Activated CD8-positive, alpha-beta memory T cell treated with anti-CD3 and anti-CD28 coated beads, Interleukin-2, amount 10 ng/mL, durations not matched to agents 7 days and 5 days (primary cell): ENCODE measurements at places on chromosomes 7 and 10.
A peak's percentile ranks its signal among the peaks of the same experiment; 100 is the strongest.

- DNase-seq: no peak
Observed at GRCh38 chr10:33498391-33498891, 164.0 kb upstream of the NRP1 start.

DNA sequence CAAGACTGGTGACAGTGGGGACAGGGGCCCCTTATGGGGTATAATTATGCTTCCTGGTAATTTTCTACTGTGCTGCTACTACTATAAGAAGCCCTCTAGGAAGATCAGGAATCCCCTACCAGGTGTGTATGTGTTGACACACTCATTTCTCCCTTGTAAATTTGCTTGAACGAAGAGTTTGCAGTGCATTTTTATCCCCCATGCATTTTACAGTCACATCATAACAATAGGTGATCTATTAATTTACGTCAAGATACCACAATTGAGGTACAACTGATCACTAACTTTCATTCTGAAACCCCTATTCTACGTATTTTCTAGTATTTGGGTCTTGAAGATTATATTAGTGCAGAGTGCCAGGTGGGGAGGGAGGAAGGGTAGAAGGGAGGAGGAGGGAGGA lies 252.2 kb downstream of the NSUN6 start:
- DNase-seq: no peak

DNA sequence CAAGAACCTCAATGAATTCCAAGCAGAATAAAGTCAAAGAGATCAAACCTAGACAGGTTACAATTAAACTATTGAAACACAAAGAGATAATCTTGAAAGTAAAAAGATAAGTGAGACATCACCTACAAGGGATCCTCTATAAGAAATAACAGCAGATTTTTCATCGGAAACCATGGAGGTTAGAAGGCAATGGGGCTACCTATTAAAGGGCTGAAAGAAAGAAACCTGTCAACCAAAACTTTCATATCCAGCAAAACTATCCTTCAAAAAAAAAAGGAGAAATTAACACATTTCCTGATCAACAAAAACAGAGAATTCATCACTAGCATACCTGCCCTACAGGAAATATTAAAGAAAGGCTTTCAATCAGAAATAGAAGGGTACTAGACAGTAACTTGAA lies 244.9 kb downstream of the ARHGAP12 start:
- no peak for DNase-seq

- no peak for DNase-seq
Observed at GRCh38 chr7:130372402-130373165, 7.7 kb upstream of the CPA1 start.

GRCh38 chr7:111312966-111313365 lies 222.0 kb downstream of the LRRN3 start:
- DNase-seq: no peak

DNA sequence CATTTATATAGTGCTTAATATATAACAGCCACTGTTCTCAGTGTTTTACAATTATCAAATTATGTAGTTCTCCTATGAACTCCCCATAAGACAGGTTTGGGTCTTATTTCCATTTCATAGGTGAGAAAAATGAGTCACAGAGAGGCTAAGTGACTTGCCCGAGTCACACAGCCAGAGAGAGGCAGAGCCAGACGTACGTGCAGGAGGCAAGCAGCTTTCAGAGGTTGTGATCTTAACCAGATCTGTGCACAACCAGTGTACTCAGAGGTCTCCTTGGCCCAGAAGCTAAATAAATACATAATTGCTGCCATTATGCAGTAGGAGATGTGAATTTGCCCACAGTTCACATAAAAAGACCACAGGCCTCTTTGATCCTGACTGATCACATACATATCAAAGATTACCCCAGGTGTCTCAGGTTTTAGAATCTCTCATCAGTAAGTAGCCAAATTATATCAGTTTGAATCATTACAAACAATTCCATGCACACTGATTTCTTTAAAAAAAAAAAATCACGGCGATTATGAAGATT lies 304.7 kb upstream of the AOAH start:
- no peak for DNase-seq

DNA sequence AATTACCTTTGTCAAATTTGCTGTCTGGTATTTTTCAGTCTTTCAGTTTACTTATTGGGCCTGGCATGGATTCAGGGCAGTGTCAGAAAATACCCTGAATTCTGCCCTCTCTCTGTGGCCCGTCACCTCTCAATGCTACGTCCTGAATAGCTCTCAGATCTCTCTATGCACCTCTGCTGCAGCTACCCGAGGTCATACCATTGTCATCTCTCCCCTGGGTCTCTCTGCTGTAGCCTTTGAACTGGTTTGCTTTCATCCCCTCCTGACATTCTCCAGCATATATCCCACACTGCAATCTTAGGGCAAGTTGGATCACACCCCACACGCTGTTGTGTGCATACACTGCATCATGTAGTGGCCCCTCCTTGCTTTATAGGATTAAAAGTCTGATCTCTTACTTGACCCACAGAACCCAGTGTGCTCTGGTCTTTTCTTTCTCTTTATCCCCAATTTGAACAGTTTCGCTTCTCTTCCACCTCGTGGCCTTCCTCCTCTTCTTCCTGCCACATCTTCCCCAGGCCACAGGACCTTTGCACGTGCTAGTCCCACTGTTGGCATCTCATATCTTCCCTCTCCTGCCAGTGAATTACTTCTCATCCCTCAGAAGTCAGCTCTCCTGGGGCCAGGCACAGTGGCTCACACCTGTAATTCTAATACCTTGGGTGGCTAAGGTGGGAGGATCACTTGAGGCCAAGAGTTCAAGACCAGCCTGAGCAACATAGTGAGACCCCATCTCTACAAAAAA lies 372.9 kb downstream of the GALNT17 start:
- DNase-seq: no peak

- DNase-seq: no peak
Observed at GRCh38 chr7:94933256-94933990, 26.0 kb downstream of the PPP1R9A start.

GRCh38 chr10:95755511-95756004 lies 405 bp upstream of the ENTPD1 start:
- DNase-seq: peak; percentile 74

DNA sequence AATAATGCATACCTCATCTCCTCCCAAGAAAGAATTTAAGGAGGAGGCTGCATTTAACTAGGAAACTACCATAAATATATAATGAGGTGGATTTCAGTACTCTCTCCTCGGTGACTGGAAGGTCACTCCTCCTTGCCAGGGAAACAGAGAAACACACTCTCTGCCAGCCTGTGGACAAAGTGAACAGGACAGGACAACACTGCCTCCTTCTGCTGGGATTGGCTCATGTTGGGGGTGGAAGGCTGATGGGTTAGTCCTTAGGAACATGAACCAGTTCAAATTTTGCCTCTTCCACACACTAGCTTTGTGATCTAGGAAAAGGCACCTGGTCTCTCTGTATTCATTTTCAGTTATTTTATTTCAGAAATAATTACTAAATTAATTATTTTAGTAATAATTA lies 50.6 kb upstream of the STEAP4 start:
- no peak for DNase-seq

- DNase-seq: peak; percentile 60
Observed at GRCh38 chr10:72322280-72323058, 32.2 kb downstream of the DNAJB12 start.

- no peak for DNase-seq
Observed at GRCh38 chr10:15083674-15084501, 4.7 kb downstream of the ACBD7 start.

GRCh38 chr7:75715864-75716263 lies 22.9 kb downstream of the HIP1 start:
- DNase-seq: no peak

DNA sequence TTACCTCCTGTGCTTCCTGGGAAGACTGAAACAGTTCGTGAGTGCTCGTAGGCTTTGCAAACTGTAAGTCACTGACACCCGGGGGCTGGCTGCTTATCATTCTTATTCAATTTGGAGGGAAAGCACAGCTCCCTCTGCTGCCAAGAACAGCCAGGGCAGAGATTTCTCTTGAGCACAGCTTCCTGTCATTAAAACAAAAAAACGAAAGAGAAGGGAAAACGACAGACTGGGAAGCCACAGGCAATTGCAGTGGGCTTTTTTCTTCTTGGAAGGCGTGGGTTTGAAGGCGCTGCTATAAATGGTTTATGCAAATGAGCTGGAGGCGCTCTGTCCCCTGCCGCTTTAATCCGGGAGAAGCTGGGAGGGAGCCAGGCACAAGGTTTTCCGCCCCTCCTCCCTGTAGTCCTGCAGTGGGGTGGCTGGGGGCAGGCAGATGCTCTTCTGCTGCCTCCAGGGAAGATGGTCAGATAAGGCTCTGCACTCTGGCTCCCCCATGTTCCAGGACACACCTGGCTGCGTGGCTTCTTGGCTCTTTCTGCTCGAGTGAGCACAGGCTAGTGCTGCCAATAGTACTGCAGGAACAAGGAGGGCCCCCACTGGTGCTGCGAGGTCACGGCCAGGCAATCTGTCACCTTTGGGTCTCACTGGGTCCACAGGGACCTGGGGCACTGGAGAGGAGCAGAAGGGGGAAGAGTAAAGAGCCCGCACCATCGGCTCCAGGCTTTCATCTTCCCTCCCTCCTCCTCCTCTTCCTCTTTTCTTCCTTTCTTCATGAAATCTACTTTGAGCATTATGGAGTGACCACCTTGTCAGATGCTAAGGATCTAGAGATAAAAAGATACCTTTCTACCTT lies 49.5 kb downstream of the NEURL1 start:
- DNase-seq: peak; percentile 62
